AG04450 (cell line): ENCODE measurements at places on chromosomes 12 and 14.

GRCh38 chr14:102293781-102294180 lies 11.2 kb downstream of the MOK start:
- DNase-seq: no peak

DNA sequence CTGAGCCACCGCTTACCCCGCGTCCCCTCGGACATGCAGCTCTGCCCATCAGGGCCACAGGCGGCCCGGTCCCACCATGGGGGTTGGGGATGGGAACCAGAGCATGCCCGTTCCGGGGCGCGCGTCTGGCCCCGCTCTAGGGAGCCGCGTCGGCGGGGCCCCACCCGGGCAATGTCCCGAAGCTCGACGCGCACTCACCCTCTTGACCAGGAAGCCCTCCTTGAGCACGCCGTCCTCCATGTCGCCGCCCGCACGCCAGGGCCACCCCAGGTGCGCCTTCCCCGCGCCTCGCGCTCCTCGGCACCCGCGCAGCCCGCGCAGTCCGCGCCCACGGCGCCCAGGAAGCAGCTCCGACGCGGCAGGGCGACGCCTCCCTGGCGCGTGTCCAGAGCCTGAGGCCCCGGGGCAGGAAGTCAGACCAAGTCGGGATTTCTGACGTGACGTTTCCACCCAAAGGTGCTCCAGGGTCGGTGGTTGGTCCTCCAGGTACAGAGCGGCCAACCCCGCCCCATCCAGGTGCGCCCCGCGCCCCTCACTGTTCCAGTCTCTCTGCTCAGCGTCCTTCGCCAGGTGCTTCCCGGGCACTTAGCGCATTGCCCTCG lies at the start of gene PLEK2:
PLEK2 (minus strand) TSS at position 346 of the 602 bp plus-strand sequence; CDS start at position 240, 106 bp downstream.
- DNase-seq: no peak

GRCh38 chr14:80606347-80606772 lies 335.2 kb downstream of the CEP128 start:
- no peak for DNase-seq

GRCh38 chr12:115763376-115763775 lies 514.1 kb downstream of the MED13L start:
- no peak for DNase-seq

- no peak for DNase-seq
Observed at GRCh38 chr12:21971344-21971743, 30.1 kb upstream of the ABCC9 start.

DNA sequence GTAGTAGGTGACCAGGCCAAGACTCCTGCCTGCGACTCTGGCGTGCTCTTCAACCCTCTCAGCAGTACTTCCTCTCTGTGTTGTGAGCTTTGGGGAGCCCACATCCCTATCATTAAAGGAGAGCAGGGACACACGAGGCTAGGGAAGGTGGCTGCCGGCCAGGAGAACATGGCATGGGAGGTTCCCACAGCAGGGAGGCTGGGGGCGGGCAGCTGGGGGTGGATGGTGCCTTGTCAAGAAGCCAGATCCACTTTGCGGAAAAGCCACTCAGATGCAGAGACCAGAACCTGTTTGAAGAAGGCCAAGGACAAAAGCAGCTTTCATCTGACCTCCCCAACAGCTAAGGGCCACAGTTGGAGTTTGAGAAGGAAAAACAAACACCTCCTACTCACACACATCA lies 198.6 kb downstream of the BCL11B start:
- no peak for DNase-seq

GRCh38 chr12:121796855-121797751 lies 3.6 kb upstream of the RHOF start:
- no peak for DNase-seq

DNA sequence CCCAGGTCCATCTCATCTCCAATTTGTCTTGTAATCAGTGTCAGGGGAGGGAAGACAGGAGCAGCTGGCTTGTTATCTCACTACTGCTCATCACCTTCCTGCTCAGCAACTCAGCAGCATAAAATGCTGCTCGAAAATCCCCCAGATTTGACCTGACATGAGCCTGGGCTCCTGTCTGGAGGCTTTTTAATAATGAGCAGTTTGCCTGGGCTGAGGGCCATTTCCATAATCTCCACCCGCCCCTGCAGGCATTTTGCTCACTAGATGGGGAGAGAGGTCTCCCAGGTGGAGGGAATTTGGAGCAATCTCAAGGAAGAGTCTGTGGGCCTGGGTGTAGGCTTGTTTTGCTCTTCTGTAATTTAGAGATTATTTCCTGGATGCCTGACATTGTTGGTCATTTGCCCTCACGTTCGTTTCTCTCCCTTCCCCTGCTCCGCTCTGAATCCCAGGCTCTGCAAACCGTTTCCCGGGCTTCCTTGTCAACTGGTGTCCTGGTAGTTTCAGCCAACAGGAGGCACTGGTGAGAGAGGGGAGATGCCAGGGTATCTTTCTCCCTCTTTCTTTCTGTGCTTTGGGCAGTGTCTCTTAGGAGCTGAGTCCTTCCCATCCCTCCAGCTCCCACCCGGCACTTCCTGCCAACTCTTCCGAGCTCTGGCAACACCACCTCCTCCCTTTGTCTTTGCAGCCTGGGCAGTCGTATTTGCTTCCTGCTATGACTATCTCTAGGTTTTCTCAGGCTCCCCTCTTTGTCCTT lies 299.2 kb downstream of the GLT1D1 start:
- no peak for DNase-seq

GRCh38 chr12:26095186-26095585 lies 29.7 kb downstream of the BHLHE41 start:
- DNase-seq: no peak

GRCh38 chr12:83046019-83046418 lies 359.3 kb downstream of the TMTC2 start:
- DNase-seq: no peak

- no peak for DNase-seq
Observed at GRCh38 chr12:27523305-27523641, 733 bp upstream of the PPFIBP1 start.

GRCh38 chr12:53939141-53940108 lies 794 bp downstream of the HOXC13 start:
- DNase-seq: no peak

DNA sequence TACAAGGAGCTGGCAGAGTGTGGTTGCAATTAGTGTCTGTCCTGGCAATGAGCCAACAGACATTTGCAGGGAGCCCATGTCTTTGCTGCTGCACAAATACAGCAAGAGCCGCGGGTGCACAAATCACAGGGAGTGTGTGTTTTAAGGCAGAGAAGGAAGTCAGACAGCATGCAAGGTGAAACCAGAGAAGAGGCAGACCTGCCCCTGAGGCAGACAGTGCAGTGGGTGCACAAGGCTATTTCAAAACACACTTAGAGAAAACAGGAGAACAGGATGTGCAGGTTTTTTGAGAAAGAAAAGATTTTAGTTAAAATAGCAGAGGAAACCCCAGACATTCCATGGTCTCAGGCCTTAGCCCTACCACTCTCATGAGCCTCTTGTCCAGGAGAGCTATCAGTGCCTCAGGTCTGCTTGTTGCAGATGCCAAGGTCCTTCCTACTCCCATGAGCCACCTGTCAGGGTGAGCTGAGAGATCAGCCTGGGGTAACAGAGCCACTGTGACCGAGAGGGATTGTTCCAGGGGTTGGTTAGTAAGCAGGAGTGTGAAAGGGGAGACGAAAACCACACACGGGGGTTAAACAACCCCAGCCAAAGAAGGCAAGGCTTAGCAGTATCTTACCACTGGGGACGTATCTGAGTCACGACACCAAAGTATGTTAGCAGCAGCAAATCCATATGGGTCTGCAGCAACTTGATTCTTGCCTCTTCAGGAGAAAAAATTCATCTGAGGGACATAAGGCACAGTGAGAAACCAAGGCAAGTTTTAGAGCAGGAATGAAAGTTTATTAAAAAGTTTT lies 78.1 kb downstream of the C14orf132 start:
- no peak for DNase-seq

GRCh38 chr12:61220337-61220736 lies 1039.9 kb upstream of the USP15 start:
- no peak for DNase-seq

GRCh38 chr14:58637040-58637390 lies 747 bp upstream of the DACT1 start:
- peak; percentile 81 for DNase-seq

- DNase-seq: no peak
Observed at GRCh38 chr14:41597647-41598046, 9.0 kb upstream of the LRFN5 start.

DNA sequence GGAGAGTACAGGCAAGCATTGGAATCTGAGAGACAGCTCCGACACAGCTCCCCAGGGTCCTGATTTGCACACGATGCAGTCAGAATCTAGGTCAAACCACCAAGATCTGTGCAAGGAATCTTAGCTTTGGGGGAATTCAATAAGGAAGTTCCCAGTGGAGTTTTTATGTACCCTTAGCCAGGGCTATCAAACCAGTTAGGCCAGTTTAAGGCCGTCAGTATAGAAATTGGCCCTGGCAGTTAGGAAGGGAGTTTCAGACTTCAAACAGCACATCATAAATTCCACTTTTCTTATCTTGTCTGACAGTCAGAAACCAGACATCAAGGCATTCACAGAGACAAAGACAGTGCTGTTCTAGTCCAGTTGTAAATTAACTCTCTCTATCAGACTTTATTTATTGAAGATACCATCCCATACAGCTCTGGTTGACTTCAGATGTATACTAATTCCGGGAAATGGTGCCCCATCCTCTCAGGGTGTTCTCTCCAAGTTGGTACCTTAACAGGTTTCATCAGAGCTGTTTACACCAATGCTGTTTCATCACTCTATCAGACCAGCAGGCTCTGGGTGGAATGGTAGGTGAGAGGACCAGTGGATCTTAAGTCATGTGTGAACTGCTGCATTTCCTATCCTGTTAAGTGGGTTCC lies 157.5 kb upstream of the ATF7IP start:
- no peak for DNase-seq

DNA sequence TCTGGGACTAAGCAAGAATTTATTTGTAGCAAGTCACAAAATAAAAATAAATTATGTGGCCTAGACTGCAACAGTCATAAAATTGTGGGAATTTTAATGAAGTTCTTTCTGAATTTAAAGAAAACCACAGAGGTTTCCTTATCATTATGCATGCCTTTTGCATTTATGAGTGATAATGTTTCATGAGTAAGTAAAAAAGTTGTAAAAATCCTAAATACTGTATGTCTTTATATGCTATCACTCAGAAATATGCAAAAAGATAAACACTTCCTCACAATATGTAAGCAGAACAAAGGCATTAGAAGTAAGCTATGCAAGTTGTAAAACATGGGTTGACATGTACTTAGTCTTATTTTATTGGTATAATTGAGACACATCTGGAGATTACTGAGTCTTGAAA lies 239.4 kb upstream of the PDE3A start:
- no peak for DNase-seq

DNA sequence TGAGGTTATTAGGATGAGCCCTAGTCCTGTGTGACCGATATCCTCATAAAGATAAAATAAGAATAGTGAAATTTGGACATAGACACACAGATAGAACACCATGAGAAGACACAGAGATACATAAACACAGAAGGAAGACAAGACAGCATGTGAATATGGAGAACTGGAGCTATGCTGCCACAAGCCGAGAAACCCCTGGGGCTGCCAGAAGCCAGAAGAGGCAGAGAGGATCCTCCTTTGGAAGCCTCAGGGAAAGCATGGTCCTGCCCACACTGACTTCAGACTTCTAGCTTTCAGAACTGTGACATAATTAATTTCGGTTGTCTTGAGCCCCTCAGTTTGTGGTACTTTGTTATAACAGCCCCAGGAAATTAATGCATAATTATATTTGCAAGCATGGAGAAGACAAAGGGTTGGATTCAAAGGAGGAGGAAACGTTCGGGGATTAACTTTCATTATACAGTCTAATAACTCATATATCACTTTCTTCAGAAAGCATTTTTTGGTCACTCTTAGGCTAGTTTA lies 1501.8 kb upstream of the FLRT2 start:
- DNase-seq: no peak

DNA sequence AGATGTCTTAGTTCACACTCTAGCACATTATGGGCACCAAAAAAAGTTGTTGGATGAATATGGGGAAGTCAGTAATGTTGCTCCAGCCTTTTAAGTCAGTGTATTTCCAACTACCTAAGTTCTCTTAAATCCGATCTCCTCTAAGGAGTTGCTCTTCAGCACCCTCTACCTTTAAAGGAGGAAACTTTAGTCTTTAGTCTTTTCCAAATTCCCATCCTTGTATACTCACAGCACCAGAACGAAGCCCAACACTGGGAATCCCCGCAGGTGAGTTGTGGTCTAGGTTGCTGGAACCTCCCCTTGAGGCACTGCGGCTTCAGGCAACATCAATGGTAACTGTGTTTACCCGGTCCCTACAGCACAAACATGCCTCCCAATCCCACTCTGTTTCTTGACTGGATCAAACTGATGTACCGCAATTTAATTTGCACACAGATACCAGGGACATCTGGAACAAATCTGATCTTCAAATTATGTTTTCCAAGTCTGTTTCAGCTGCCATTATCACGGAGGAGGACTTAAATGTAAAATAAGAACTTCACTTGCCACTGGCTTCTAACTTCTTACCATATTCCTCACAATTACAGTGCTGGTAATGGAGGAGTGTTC lies 179.0 kb downstream of the FOXN3 start:
- DNase-seq: no peak

DNA sequence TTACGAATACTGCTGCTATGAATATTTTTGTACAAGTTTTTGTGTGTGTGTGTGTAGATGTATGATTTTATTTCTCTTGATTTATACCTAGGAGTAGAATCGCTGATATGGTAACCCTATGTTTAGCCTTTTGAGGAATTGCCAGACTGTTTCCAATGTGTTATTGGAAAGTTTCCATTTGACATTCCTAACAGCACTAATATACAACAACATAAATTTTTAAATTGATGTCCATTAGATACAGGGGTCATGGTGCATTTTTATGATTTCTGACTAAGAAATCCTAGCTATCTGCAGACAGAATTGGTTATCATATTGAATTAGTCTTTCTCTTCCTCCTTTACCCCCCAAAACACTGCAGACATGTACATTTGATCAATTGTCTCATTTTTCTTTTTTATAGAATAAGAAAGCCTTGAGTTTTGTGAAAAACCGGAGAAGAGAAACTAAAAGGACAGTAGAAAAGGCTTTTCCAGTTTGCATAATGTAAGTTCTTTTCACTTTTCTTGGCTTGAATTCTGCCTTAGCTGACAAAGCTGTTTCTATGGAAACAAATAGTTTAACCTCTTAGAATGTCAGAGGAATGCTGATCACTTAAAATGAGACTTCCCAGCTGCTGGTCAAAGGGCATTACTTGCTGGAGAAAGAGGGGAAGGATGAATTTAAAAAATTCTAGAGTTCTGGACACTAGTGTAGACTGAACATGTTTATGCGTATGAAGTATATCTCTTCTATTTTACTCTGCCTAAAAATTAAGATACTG lies 28.2 kb downstream of the PALS1 start:
- DNase-seq: peak; percentile 60

DNA sequence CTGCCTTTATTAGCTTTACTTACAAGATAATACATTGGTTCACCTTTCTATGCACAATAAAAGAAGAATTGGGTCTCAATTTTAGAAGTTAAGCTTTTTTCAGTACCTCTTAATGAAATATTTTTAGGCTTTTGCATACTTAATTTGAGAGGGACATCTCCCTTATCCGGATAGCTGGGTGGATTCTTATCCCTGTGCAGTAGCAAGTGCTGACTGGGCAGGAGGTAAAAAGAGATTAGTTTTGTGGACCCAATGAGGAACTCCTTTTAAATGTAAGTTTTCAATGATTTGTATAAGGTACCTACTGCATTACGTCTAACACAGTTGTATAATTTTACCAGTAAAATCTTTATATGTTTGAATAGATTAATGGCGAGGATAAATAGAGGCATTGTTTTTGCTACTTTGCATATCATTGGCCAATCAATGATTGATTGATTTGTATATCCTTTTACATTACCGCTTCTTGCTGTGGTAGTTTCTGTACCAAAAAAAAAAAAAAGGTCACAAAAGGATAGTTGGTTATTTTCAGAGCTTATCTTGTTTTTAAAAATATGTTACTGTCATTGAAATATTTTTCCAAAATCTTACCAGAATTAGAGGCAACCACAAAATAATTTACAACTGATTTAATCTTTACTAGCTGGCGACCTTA lies 2.2 kb downstream of the CPSF6 start:
- DNase-seq: no peak
